T-helper 17 cell (primary cell): ENCODE measurements at places on chromosomes 5 and 9.

GRCh38 chr5:88769165-88769564, 113.8 kb downstream of the MEF2C start:
- DNase-seq = no peak

- DNase-seq = no peak
Observed at GRCh38 chr5:111782216-111782615, 25.2 kb upstream of the NREP start.

GRCh38 chr9:26891726-26892125, 876 bp downstream of the CAAP1 start:
- DNase-seq = no peak

DNA sequence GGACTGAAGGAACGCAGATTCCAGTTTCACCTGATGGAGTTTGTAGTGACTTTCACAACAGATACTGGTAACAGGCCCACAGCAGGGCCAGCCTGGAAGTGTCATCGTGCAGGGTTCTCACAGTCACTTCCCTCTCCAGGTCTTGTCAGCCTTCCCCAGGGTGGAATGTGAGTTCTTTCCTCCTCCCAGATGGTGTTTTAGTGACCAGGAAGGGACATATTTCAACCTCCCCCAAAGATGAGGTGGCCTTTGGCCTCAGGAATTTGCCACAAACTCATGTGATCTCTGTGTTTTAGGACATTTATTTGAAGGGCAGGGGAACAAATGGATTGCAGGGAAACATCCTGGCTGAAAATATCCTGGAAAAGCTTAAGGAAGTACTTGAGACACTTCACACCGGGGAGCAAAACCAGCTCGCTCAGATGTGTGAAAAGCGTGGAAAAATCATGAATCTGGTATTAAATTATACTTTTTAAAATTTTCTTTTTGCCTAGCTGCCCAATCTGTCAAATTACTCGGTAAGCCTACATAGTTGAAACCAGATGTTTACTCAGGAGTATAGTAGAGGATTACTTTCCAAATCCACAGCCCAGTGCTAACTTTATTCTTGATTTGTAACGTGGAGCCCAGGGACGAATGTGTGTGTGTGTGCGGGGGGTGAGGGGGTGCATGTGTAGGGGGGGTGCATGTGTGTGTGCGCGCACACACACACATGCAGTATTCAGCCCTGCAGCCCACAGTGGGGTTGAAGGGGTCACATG, 66.8 kb downstream of the PTPDC1 start:
- no peak for DNase-seq

DNA sequence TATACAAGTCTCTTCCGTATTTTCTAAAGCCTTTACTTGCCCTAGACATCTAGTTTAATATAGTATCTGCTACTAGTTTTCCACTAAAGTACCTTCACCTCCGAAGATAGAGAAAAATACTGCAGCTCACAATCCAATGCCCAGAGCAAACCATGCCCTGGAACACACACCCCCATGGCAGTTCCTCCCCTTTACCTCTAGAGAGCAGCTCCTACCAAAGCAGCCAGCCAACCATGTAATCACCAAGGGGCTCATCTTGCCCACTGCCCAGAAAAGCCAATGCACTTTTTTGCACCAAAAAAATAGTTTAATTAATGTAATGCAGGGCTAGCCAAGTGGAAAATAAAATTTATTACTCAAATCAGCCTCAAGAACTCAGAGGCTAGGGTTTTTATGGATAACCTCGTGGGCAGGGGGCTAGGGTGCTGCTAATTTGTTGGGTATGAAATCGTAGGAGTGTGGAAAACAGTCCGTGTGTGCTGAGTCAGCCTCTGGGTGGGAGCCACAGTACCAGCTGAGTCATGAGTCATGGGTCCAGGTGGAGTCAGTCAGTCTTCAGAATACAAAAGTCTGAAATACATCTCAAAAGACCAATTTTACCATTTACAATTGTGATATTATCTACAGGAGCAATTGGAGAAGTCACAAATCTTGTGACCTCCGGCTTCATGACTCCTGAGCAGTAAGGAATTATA, 120.1 kb upstream of the ACO1 start:
- DNase-seq = no peak

DNA sequence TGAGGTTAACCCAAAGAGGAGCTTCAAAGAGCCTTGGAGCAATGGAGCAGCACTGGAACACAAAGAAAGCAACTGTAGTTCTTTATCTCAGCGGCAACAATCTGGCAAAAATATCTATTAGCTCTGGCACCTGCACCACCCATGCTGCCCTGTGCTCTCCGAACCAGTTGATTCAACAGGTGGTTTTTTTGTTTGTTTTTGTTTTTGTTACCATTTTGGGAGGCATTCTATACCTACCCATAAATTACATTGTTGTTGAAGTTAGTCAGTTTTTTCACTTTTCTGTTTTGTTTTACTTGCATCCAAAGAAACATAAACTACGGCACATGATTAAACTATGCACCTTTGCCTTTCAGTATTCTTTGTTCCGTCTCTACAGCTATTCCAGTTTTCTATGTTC, 16.2 kb downstream of the ESM1 start:
- no peak for DNase-seq

DNA sequence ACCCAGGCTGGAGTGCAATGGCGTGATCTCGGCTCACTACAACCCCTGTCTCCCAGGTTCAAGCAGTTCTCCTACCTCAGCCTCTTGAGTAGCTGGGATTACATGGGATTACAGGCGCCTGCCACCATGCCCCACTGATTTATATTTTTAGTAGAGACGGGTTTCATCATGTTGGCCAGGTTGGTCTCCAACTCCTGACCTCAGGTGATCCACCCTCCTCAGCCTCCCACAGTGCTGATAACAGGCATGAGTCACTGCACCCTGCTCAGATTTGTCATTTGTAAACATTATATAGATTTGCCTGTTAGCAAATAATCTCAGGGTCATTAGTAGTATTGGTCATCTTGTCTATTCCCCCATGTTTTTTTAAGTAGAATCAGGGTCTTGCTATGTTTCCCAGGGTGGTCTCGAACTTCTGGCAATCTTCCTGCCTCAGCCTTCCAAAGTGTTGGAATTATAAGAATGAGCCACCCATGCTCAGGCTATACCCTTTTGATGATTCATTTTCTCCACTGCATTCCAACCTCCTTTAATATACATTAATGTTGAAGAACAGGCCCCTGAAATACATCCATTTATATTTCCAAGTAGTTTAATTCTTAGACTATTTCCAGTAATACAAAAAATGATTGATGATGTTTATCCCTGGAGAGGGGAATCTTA, 17.3 kb downstream of the CENPH start:
- DNase-seq = no peak

DNA sequence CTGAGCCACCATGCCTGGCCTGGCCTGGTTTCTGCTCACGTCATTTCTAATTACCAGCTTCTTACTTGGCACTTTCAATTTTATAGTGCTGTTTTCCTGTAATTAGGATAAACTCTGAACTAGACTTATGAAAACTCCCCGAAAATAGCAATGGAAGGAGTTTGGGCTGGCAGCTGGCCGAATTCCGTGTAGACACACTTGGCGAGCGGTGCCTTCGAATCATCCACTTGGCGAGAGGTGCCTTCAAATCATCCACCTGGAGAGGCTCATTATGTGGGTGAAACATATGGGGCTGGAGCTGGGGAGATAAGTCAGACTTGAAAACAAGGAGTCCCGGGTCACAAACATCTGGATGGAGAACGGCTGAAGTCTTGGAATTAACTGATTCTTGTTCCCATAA, 203.7 kb downstream of the ROR2 start:
- no peak for DNase-seq

GRCh38 chr9:6356904-6357303, 28.7 kb downstream of the TPD52L3 start:
- no peak for DNase-seq
